ENCODE measurements at places on chromosomes 2 and 18. TPM values are rescaled to one million over a fixed set of nuclear protein-coding genes. Genes with fewer than 3 reads are reported as not detected.

GRCh38 chr2:181314551-181314950, 142.6 kb upstream of the ITGA4 start:
- DNase-seq: no peak

- peak; percentile 25 for DNase-seq
These were observed 178.8 kb upstream of the HDAC4 start for GRCh38 chr2:239579524-239580198.

GRCh38 chr2:188131281-188131680, 160.4 kb upstream of the GULP1 start:
- no peak for DNase-seq

GRCh38 chr18:49898421-49898820, 85.1 kb upstream of the ACAA2 start:
- DNase-seq: no peak

The IL18R1 gene
- 1.0 TPM for total RNA-seq

DNA sequence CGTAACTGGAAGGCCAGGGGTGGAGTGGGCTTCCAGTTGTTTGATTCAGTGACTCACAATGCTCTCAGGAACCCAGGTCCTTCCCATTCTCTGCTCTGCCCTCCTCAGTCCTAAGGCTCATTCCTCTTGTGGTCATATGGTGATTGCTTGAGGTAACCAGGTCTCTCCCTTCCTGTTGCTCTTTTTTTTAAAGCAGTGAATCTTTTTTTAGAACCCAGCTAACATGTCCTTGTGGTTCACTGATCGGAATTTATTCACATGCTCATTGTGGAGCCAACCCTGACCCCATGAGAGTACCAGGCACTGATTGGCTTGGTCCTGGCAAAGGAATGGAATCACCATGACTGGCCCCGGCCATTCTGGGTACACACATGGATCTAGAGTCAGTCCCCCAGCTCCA, 7.4 kb downstream of the THNSL2 start:
- DNase-seq: no peak

The MSH6 gene
- total RNA-seq: 25.4 TPM

- DNase-seq: no peak
These were observed 19.9 kb upstream of the TMEM131 start for GRCh38 chr2:98015671-98016070.

DNA sequence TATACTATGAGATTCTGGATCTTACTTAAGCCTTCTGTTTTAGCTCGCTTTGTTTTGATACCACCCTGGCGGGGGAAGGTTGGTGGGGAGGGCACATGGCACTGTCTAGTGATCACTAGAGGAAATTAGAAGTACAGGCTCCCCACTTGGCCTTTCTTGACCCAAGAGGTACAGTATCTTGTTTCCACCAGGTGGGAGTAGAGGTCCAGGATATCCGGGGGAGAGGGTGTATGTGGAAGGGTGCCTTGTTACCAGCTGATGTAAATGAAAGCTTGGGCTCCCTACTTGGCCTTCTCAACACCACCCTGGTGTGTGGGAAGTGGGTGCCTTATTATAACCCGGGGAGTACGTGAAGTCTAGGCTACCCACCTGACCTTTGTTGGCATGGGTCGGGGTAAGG, 7.5 kb downstream of the GALNT1 start:
- DNase-seq: no peak

DNA sequence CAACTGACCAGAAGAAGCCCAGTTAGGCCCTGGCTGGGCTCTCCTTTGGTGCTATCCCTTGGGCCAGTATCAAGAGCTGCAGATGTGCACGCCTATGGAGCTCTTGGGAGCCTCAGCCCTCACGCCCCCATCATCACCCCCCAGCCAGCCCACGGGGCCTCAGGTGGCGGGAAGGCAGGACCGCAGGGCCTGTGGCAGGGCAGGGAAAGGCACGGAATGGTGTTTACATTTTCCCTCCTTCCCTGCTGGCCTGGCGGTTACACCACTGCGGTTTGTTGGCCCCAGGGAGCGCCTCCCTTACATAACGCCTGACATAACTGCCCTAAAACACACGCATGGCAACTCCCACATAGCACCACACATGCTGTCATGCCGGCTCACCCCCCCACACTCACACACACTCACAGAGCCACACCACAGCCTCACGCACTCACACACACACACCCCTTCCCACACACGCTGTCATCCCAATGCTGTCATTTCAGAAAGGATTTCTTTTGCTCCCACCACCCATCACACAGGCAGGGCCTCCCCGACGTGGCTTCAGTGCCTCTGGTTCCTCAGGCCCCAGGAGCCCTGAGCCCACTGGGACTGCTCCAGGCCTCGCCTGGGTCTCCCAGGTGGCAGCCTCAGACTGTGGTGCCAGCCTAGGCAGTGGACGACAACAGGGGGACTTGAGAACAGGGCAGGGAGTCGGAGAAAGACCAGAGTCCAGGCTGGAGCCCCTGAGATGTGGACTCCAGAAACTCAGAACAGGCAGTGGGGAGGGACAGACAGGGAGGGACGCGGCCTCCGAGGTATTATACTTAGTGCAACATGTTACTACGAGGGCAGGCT, 15.7 kb downstream of the ZFP36L2 start:
- DNase-seq: peak; percentile 81

- no peak for DNase-seq
These were observed 1309.8 kb upstream of the NRXN1 start for GRCh38 chr2:52341732-52342131.

The ALPG gene
- not detected for total RNA-seq

DNA sequence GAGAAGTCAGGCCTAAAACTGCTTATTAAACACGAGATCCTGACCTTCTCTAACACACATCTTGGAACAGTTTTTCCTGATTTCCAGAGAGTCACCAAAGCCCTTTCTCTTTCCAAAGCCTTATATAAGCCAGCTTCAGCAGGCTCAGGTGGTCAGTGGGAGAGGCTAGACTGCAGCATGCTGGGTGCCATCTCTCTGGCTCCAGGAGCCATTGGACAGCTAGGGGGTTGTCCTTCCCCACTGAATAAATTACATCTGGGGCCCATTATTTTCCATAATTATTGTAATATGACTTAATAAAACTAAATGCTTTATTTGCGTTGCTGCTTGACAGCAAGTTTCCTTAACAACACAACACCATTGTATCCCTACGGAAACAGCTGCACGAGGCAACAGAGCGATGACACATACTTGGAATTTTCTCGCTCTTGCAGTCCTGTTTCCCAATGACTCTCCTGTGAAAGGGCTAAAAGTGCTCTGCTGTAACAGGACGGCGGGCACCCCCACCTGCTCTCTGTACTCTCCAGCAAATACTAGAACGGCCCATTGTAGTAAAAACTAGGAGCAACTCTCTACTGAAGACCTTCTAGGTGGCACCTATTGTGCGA, 160.6 kb downstream of the RNF144A start:
- no peak for DNase-seq

Data from Right ventricle myocardium inferior (tissue), 1 donor.